ENCODE measurements at places on chromosomes 16 and 17.
A peak's percentile ranks its signal among the peaks of the same experiment; 100 is the strongest.

DNA sequence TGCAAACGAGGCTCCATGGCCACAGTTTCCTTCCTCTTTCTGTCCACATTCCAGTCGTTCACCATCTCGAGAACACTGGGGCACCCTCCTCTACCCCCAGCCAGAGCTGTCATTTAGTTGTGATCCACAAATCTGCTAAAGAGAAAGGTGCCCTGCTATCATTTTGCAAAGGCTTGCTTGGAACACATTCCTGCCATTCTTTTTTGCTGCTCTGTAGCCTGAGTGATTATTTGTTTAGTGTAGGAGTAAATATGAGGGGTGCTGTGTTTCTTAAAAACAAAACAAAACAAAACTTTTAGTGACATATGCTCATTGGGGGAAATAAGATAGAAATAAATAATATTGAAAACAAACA is 166.7 kb downstream of the PRKCA start:
- no peak for DNase-seq

- DNase-seq: no peak
Observed at GRCh38 chr17:21299981-21300600, 15.6 kb downstream of the MAP2K3 start.

GRCh38 chr16:68356249-68356918 is 45.6 kb downstream of the PRMT7 start:
- DNase-seq: peak; percentile 66

GRCh38 chr17:64496348-64496785 is 487 bp downstream of the POLG2 start:
- no peak for DNase-seq

- peak; percentile 42 for DNase-seq
Observed at GRCh38 chr16:66878067-66878466, 2.2 kb upstream of the PDP2 start.

DNA sequence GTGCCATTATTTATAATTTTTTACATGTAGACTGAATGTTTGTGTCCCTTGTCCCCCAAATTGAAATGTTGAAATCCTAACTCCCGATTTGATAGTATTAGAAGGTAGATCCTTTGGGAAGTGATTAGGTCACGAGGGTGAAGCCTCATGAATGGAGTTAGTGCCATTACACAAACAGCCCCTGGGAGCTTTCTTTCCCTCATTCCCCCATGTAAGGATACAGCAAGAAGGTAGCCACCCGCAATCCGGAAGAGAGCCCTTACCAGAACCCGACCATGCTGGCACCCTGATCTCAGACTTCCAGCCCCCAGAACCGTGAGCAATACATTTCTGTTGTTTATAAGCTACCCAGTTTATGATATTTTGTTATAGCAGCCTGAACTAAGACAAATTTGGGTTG is 143.2 kb downstream of the NPIPB5 start:
- DNase-seq: no peak

- no peak for DNase-seq
Observed at GRCh38 chr16:46852130-46852529, 21.1 kb upstream of the C16orf87 start.

DNA sequence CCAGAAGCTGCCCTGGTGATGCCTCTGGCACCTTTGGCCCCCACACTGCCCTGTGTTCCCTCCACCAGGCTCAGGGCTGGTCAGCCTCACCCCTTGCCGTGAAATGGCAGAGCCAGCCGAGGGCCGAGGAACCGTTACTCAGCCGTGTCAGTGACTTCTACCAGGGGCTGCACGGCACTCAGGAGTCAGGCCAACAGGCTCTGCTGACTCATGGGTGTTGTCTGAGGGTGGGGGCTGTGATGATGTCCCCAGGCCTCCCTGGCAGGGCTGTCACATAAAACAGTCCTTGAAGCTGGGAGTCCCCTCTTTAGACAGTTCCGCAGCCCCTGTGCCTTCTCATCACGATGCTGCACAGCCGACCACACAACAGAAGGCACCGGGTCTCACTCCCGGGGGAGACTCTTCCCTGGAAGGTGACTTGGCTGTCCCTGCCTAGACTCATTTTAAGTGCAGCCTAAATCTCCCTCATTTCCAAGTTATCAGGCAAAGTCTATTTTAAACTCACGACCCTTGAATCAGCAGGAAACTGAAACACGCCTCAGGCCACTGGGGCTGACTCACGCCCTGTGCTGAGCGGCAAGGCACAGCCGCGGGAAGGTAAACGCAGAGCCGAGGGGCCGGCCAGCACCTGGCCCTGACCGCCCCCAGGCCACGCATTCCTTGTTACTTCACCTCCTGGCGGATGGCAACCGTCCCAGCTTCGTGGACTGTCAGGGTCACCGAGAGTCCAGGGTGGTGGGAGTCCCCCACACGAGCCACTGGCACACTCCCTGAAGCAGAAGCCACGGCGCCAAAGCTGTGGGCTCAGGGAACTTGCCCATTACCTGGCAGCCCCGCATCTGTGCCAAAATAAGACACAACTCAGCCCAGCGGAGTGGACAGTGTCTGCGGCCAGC is 102.6 kb downstream of the ZNF778 start:
- no peak for DNase-seq

DNA sequence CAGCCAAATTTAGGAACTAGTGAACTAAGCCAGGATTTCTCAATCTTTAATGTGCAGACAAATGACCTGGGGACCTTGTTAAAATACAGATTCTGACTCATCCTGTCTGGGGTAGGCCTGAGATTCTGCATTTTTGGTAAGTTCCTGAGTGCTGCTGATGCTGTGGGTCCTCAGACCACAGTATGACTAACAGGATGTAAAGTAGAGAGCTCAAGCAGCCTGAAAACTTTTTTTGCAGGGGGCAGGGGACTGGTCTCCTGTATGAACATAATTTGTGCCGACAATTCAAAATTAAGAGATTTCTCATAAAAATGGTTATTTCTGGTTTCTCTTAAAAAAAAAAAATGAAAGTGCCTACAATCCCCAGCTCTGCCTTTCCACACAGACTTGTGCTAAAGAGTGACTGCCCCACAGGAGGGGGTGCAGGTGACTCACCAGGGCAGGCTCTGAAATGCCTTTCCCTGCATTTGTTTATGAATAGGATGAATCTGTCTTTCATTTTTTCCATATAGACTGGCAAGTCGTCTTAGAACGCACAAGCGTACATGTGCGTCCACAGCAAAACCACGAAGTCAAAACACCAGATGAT is 271.5 kb downstream of the PHKB start:
- no peak for DNase-seq

- no peak for DNase-seq
Observed at GRCh38 chr17:57475796-57476195, 219.5 kb downstream of the MSI2 start.

DNA sequence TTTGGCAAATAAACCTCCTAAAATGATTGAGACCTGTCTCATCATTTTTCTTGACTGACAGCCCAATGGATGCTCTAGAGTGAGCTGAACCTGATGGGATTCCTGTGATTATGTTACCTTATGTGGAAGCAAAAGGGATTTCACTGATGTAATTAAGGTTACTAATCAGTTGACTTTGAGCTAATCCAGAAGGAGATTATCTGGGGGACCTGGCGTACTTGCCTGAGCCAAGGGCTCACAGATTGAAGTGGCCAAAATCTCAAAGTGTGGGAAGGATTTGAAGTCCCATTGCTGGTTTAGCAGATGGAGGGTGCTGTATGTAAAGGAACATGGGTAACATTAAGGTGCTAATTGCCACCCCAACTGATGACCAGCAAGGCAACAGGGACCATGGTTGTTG is 214.0 kb downstream of the CPPED1 start:
- DNase-seq: no peak

DNA sequence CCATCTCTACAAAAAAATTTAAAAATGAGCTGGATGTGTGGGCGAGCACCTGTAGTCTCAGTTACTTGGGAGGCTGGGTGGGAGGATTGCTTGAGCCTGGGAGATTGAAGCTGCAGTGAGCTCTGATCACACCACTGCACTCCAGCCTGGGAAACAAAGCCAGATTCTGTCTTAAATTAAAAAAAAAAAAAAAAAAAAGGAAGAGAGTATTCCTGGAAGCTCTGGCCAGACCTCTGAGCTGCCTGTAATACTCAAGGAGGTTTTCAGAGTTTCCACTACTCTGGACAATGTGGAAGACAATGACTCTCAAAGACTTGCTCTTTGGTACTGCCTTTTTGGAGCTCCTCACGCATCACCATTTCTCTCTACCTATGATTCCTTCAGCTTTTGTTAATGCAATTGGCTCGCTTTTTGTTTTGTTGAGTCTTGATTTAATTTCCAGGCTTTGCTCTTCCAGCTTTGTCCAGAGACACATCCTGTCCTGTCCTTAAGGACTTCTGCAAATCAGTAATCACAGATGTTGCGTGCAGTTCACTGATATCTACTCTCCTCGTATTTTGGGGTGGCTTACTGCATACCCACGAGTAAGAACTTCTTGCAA is 10.8 kb downstream of the CHD9 start:
- no peak for DNase-seq

DNA sequence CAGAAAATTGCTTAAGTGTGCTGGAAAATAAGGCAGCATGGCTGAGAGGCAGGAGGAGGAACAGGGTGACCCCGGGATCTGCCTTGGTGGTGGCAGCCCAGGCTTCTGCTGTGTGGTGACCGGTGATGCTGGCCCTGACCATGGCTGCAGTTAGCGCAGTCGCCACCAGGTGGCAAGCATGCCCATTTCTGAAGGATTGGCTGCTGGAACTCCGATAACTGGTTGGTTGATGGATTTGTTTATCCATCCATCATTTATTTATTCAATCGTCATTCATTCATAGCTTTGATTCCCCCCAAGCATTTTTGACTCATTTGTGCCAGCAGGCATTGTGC is 29.1 kb upstream of the ITGA3 start:
- peak; percentile 51 for DNase-seq

DNA sequence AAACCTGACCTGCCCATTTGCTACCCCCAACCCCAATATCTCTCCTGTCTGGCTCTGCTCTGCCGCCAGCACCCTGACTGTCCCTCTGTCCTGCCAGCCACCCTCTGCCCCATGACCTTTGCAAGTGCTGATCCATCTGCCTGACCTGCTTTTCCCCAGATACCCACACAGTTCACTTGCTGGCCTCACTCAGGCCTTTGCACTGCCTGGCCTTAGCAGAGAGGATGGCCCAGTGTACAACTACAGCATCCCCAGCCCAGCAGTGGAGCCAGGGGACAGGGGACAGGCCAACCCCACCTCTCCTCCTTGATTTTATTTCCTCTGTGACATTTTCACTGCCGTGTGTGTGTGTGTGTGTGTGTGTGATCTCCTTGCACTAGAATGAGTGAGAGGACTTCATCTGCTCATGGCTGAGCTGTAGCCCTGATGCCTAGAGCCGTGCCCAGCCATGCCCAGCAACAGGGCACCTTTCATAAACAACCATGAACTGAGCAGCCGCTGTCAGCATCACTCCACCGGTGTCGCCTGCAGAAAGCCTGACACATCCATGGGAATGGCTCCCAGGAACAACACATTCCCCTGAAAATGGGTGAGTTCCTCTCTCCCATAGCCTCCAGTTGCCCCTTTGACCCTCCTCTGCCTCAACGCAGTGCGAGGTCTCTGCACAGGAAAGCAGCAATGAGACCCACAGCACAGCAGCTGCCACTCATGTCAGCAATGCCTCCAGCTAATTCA is 36.0 kb upstream of the RBFOX3 start:
- no peak for DNase-seq

DNA sequence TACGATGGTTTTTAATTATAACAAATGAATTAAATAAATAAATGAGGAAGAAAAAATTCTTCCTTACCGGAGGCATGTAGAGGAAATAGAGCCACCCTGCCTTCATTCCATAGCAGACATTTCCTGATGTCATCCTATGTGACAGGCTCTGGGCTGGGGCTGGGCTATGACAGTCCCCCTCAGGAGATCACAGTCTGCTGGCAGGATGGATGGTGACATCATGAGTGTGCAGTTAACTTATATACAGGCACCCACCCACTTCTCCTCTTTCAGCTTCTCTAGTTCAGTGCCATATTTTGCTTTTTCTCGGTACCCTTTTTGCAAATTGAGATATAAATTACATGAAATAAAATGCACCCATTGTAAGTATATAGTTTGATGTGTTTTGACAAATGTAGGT is 6.4 kb upstream of the CMTM3 start:
- DNase-seq: no peak

GRCh38 chr17:4895657-4896331 is 3.5 kb upstream of the C17orf107 start:
- no peak for DNase-seq

- no peak for DNase-seq
Observed at GRCh38 chr17:13306310-13306962, 288.6 kb upstream of the ELAC2 start.

DNA sequence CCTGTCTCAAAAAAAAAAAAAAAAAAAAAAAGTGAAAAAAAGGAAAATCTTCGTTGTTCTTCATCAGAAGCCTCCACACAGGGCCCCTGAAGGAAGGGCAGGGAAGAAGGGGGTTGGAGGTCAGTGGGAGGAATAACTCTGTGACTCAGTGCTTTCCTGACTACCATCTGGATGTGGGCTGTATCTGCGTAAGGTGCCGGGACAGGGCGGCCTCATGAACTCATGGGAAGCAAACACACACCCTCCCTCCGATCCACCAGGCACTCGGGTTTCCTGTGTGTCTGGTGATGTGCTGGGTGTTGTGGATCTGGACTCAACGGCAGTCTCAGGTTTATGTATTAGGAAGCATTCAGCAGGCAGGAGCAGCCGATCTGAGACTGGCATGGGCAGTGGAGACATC is 691.6 kb downstream of the WWOX start:
- DNase-seq: no peak

DNA sequence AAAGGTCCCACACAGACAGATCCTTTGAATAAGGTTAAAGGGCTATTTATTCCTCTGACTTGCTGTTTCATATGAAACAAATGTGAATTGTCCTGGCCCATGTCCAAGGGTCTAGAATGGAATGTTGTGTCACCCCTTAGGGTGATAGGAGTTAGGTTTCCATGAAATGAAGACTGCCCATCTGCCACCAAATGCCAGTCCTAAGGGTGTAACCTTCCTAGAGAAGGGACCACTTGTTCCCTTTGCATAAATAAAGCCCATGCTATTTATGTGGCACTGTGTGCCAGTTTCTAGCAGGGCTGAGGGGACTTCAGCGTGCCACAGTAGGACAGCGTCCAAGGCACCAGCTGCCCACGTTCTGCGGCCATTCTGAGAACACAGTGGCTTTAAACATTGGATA is 171.3 kb downstream of the ABCA8 start:
- no peak for DNase-seq

DNA sequence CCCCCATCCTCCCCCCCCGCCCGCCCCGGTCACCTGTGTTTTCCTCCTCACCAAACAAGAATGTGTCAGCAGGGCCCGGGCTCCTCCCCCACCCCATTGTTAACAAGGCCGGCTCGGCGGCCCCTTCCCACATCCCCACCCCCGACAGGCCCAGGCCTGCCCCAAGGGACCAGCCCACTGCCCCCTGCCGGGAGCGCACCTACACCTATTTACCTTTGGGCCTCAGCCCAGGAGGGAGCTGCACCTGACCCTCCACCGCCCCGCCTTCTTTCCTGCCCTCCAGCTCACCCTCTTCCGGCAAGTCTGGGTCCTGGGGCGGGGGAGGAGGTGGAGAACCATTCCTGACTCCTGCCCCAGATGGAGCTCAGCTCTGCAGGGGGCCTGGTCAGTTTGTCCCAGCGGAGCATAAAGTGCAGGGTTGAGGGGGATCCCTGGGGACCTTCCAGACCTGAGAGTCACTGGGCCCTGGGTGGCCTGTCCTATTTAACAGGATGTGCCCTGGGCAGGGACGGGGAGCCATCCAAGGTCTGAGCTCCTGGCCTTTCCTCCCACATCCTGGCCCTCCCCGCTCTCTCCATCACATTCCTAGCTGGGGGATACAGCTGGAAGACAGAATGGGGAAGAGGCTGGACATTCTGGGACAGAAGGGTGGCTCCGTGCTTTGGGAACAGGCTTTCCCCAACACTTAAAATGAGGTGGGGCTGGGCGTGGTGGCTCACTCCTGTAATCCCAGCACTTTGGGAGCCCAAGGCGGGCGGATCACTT is 8.3 kb downstream of the FOXJ1 start:
- no peak for DNase-seq
